Tibial nerve (tissue), 4 donors: ENCODE measurements at places on chromosomes 4 and X. TPM values are rescaled to one million over a fixed set of nuclear protein-coding genes. Genes with fewer than 3 reads are reported as not detected.

DNA sequence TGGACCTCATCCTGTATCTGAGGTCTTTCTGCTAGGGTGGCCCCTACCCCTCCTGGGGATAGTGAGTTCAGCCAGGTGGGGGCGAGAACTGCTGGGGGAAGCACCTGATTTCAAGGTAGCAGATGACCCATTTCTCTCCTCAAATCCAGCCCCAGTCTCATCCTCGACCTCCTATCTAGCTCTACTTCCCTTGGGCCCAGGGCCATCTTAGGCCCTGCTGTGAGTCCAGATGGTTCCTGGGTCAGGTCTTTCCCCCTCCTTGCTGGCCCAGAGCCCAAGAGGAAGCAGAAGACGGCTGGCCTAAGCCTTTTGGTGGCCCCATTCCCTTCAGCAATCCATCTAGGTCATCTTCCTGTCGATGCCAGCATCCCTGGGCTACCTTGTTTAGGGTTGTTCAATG, 3.3 kb downstream of the CDK16 start:
- DNase-seq: no peak

DNA sequence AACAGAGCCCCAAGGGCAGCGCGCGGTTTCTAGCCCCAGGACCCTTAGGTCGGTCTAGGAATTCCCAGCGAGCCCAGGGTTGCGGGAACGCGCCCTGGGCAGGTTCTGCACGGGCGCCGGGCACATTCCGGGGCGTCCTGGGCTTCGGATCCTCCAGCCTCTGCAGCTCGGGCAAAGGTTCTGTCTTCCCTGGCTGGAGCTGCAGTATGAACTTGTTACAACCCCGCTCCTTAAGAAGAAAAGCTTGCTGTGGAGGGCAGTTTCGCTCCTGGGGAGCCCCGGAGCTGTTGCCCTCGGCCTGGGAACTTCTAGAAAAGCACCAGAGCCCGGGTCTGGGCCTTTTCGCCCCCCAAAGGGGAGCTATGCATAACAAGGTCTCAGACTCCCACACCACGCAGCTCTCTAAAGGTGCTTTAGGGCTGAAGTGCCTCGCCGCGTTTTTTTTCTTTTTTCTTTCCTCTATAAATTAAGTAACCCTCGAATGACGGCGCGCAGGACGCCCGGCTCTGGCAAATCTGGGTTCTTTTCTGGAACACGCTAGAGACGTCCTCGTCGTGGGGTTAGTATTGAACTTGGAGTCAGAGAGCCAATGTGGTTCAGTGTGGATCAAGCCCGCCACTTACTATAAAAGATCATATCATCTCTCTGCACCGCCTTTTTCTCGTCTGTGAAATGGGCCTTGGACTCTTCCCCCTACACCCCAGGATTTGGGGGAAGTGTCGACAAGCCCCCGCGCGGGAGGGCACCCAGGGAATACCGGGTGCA, 5.7 kb downstream of the MSX1 start:
- DNase-seq: no peak

- DNase-seq: no peak
Observed at GRCh38 chr4:36549252-36549651, 267.8 kb downstream of the DTHD1 start.

- DNase-seq: no peak
Observed at GRCh38 chrX:153984351-153985178, 12.0 kb downstream of the TMEM187 start.

- no peak for DNase-seq
Observed at GRCh38 chr4:106690487-106690886, 321.9 kb upstream of the GIMD1 start.

DNA sequence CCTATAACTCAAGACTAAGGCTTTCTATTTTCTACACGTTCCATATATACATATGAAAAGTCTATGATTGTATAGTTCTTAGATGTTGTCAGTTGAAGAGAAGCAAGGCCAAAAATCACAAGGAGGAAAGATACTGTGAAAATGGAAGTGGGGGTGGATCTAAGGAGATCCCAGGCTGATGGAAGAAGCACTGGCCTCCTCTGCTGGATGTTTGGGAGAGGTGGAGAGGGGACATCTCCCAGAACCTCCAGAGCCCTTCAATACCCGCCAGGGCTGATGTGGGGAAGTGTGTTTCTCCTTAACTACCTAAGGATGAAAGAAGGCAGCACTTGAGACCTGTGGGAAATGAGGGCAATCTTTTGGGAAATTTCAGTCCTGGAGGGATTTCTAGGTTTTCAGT, 67.4 kb downstream of the RASGEF1B start:
- no peak for DNase-seq

GRCh38 chr4:30258949-30259348, 461.2 kb upstream of the PCDH7 start:
- DNase-seq: no peak

GRCh38 chr4:145552181-145552822, 66.9 kb upstream of the MMAA start:
- DNase-seq: no peak

DNA sequence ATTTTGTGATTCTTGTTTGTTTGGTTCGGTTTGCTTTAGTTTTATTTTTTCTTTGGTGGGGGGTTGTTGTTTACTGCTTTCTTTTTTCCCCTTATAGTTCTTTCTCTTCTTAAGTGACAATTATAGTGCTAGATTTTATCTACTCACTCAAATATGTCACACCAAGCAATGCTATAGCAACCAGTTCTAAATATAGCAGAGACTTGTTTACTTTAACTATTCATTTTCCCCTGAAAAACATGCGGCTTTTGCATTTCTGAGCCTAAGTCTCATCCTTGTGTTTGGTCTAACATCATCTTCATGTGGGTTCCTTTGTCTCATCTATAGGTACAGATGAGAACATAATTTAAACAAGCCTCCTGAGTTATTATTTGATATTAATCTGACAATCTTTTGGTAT, 676.6 kb downstream of the FAT4 start:
- DNase-seq: no peak

Gene SLC38A5
- 2.4 TPM for total RNA-seq

Gene GDPD2
- total RNA-seq: not detected

DNA sequence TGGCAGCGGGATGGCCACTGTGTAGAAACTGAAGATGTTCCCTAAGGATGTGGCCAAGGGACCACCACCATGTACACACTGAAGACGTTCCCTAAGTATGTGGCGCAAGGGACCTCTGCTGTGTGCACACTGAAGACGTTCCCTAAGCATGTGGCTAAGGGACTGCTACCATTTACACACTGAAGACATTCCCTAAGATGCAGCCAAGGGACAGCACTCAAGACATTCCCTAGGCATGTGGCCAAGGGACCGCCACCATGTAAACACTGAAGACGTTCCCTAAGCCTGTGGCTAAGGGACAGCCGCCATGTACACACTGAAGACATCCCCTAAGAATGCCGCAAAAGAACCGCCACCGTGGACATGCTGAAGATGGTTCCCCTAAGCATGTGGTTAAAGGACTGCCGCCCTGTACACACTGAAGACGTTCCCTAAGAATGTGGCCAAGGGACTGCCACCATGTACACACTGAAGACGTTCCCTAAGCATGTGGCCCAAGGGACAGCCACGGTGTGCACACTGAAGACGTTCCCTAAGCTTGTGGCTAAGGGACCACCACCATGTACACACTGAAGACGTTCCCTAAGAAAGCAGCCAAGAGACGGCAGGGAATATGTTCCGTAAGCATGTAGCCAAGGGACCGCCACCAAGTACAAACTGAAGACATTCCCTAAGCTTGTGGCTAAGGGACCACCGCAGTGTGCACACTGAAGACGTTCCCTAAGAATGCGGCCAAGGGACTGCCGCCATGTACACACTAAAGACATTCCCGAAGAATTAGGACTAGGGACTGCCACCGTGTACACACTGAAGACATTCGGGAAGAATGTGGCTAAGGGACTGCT, 43.3 kb downstream of the DHRSX start:
- no peak for DNase-seq

GRCh38 chrX:53383376-53384076, 38.9 kb downstream of the SMC1A start:
- DNase-seq: no peak

DNA sequence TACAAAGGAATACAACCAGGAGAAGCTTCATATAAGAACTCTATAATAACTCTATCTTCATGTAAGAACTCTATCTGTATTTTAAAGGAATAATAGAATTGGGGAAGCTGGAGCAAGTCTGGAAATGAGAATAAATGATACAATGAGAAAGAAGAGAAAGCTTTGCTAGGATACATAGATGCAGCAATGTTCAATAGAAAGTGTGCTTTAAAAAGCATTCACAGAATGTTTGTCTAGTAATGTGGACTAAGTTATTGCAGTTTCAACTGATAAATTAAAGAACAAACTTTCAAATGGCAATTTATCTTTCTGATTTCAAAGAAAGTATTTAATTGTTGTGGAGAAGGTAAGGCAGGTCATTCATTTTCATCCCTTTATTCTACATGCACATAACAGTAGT, 104.9 kb downstream of the TTC29 start:
- no peak for DNase-seq

Gene CT45A8
- total RNA-seq: not detected

GRCh38 chr4:87180767-87181166, 39.7 kb downstream of the KLHL8 start:
- DNase-seq: no peak

Gene ABCG2
- 10.9 TPM for total RNA-seq

- DNase-seq: no peak
Observed at GRCh38 chr4:169092889-169093522, 83.0 kb upstream of the CBR4 start.

GRCh38 chrX:153726286-153727122, 1.8 kb downstream of the ABCD1 start:
- peak; percentile 43 for DNase-seq

Gene ASMT
- 0.63 TPM for total RNA-seq
